ENCODE measurements at places on chromosomes 3 and 15.
A peak's percentile ranks its signal among the peaks of the same experiment; 100 is the strongest.

GRCh38 chr15:29924750-29925149, 102.5 kb upstream of the TJP1 start:
- peak; percentile 97 for DNase-seq

GRCh38 chr15:101411085-101411484, 78.4 kb downstream of the PCSK6 start:
- DNase-seq, result no peak

DNA sequence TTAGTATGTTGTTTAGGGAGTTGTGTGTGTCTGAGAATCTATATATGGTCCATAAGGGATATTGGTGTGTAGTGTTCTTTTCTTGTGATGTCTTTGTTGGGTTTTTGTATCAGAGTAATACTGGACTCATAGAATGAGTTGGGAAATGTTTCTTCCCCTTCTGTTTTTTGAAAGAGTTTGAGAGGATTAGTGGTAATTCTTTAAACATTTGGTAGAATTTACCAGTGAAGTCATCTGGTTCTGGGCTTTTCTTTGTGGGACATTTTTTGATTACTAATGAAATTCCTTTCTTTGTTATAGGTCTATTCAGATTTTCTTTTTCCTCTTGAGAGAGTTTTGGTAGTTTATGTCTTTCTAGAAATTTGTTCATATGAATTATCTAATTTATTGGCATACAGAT, 16.9 kb downstream of the ACKR2 start:
- no peak for DNase-seq

DNA sequence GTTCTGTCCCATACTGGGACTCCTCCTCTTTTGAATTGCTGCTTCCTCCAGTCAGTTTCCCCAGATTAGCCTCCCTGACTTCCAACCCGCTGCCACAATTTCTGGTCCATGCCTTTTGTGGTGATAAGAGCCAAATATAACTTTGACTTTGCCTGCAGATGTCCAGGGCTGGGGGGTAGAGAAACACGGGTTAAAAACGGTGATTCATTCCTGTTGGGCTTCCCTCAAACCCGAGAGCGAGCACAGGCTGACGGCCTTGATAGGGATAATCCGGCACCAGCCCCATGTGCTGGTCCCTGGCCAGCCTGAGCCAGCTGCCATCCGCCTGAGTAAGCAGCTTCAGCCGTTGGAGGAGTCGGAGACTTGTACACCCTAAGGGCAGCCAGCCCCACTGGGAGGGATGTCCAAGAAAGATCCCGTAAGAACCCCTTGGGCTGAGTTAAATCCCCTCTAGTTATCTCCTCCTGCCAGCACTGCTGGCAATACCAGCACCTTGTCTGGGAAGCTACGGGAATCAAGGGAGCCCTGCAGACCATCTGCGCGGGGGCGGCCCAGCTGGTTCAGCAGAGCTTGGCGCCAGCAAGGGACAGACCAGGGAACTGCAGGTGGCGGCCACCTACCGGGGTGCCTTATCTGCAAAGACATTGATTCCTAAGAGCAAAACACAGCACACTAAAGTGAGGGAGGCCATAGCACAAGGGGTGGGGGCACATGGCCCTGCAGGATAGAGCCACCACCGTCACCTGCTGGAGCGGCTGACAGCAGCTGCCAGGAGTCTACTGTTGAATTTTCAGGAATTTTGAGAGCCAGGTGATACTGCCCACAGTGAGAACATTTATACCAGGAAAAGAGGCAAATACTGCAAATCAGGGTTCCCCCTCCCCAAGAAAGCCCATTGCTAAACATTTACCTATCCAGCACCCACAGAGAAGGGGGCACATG, 18.1 kb downstream of the CSPG4 start:
- peak; percentile 69 for DNase-seq

GRCh38 chr3:65995030-65995429, 43.7 kb downstream of the MAGI1 start:
- no peak for DNase-seq

DNA sequence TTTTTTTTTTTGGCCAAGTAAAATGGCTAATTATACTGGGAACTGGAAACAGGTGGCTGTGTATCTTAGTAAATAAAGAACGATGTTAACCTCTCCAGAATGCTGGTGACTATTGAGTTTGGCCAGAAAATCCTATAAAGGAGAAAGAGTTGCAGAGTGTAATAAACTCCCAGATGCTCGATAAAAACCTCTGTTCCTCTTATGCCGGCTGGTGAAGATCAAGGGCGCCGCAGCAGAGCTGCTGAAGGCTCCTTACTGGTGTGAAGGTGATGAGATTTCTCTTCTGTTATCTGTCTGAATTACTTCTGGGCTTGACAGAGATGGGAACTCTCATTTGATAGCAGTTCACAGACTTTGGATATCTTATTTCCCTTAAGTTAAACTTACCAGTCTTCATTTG, 104.6 kb downstream of the PTPRG start:
- no peak for DNase-seq

DNA sequence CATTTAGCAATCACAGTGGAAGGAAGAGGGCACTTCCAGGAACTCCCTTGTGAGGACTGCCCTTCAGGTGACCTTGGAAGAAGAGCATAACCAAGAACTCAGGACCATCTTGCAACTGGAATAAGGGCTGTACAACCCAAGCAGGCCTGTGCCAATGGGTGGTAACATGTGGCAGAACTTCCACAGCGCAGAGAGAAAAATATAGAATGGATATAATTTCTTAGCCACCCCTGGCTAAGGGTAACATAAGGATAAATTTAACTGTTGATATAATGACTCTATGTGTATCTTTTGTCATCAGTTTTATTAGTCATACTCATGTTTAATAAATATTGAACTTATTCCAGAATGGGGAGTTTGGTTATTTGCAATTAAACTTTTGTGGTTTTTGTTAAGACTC, 13.4 kb upstream of the MFSD1 start:
- DNase-seq, result no peak

DNA sequence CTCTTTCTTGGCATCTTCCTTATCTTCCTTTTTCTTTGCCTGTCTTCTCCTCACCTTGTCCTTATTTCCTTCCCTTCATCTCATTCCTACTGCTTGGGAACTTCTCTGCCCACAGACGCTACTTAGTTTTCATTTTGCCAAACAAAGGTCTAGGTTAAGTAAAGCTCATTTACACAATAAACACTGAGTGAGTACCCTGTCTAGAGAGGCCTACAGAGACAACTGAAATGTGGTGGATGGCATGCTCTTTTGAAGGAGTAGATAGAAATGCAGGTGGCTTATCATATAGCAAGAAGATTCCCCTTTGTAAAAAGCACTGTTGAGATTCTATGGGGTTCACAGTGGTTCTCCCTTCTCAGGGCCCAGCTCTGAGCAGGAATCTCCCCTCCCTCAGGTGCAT, 319.0 kb downstream of the CNTN3 start:
- no peak for DNase-seq

Data from GM23338 (cell line).